ENCODE measurements at places on chromosomes 2 and 18. TPM values are rescaled to one million over a fixed set of nuclear protein-coding genes. Genes with fewer than 3 reads are reported as not detected.

DNA sequence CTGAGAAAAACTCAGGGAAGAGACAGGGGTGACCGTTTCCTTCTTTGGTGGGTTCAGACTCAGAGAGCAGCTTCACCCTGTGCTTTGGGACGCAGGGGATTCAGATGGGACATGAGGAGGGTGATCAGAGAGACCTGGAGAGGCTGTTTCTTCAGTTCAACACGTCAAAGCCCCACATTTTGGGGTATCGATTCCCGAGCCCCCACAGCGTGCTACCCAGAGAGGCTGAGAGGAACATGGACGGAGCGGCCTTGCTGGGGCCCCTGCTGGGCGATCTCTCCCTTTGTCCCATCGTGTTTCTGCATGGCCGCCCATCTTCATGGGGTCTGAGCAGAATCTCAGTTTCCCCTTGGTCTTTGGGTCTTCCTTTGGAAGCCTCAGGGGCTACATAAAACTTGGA is 38.2 kb upstream of the PXDN start:
- no peak for DNase-seq

DNA sequence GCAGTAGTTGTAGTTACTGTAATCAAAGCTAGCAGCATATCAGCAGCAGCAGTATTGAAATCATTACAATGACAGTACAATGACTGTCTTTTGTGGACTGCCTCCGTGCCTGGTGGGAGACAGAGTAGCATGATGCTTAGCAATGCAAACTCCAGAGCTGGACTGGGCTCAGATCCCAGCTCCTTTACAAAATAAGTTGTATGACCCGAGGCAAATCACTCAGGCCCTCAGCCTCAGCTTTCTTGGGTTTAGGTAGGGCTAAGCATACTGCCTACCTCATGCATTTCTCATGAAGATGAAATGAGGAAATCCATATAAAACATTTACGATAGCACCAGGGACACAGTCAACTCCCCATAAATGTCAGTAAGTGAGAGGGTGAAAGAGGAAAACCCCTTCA is 170.7 kb downstream of the TTC32 start:
- no peak for DNase-seq

The HTR2B gene
- total RNA-seq: 11.9 TPM

The ZC3H6 gene
- 30.4 TPM for total RNA-seq

DNA sequence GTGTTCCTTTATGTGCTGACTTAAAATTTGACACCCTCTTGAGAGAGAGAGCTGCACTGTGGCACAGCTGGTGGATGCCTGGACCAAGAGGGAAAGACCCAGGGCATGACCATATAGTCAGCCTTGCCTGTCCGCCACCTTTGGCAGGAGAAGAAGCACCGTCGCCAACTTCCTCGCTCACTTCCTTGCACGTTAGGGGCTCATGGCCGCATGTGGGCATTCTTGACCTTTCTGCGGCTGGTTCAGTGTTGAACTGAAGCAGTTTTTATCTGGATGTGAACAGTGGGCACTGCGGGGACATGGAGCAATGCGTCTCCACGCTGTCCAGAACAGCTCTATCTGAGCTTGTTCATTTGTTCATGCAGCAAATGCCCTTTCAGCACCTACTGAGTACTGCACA is 66.9 kb downstream of the TRAPPC12 start:
- no peak for DNase-seq

- DNase-seq: no peak
Measured at GRCh38 chr2:6471419-6471818, 394.3 kb downstream of the CMPK2 start.

- DNase-seq: no peak
Measured at GRCh38 chr2:20173496-20174402, 51.2 kb downstream of the SDC1 start.

GRCh38 chr2:95328358-95329125 is 31.4 kb downstream of the KCNIP3 start:
- no peak for DNase-seq

The TLX2 gene
- total RNA-seq: not detected

- no peak for DNase-seq
Measured at GRCh38 chr18:63046375-63046774, 273.2 kb downstream of the BCL2 start.

DNA sequence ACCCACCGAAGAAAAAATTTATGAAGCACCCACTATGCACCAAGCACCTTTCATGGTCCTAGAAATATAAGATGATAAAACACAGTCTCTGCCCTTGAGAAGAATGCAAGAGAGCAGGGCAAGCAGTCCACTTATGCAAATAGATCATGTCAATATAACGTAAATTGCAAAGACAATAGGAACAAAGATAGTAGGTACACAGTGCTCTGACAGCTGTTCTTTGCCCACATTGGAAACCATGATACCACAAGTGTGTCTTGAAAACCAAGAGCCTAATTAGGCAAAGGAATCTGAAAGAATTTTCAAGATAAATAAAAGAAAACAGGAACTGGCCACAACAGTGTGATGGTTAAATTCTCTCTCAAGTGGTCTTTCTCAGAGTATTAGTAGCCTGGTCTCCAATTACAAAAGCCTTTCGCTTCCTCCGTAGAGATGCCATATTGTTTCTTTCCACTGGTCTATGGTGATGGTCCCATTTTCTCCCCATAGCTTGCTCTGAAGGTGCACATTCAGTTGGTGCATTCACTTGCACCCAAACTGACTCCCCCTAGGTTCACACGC is 108.5 kb downstream of the VWC2L start:
- DNase-seq: no peak

Measured in right cardiac atrium (tissue), 5 donors.